CD4-positive, alpha-beta T cell (primary cell): ENCODE measurements at places on chromosomes 4 and X.

DNA sequence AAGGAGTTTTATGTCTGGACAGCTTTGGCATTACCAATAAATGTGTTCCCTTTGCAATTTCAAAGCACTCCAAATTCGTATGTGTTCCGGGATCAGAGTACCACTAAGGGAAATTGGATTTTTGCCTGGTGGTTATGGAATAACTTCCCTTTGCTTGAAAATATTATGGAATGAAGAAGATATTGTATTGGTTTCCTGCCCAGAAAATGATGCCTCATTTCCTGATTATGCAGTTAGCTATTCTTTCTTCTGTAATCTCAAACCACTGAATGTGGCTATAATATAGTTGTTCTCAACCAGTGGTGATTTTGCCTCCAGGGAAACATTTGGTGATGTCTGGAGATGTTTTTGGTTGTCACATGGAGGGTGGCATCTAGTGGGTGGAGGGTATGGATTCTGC lies 142.9 kb downstream of the PCDH7 start:
- DNase-seq, result no peak

DNA sequence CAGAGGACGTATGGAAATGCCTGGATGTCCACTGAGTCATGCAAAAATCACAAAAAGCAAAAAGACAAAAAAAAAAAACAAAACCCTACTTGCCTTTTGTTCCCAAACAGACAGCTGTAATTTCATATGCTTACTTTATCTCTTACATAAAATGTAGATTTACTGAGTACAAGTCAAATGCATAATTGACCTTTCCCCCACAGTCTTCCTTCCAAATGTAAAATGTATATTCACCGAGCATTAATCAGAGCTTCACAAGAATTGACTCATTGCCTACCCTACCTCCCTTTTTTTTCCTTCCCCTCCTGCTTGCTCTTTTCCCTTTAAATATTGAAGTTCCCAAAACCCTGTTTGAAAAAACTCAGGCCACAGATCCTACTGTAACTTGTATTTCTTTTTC lies 32.5 kb upstream of the TMPRSS11B start:
- DNase-seq, result no peak

- DNase-seq, result no peak
Measured at GRCh38 chr4:123046096-123046495, 123.7 kb upstream of the NUDT6 start.

- no peak for DNase-seq
Measured at GRCh38 chr4:95693594-95693993, 144.8 kb upstream of the UNC5C start.

GRCh38 chr4:88697141-88697540 lies 488 bp downstream of the NAP1L5 start:
- no peak for DNase-seq

- no peak for DNase-seq
Measured at GRCh38 chrX:19909761-19910160, 22.4 kb upstream of the SH3KBP1 start.

DNA sequence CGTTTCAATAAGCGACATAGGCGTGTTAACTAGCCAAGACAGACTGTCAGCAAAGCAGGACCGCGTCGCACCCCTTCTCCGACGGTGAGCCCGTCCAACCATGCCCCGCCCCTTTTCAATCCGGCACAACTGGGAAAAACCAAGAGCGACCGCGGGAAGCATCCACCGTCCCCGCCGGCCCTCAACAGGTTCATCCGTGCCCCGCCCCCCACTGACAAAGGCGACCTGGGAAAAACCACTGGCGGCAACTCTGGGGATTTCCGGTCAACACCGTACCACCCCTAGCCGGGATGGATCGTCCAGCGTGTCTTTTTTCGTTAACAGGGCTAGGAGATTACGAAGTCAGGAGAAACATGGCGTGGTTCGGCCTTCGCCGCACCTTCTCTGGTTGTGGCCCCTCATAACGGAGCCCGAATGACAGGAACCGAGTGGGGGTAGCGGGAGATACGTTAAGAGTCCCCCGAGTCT lies 377 bp downstream of the TIMM17B start:
- peak; percentile 55 for DNase-seq

- no peak for DNase-seq
Measured at GRCh38 chr4:18077808-18078207, 56.3 kb upstream of the LCORL start.
